Mucosa of descending colon (tissue), 3 donors: ENCODE measurements at places on chromosomes 1 and 21. TPM values are rescaled to one million over a fixed set of nuclear protein-coding genes. Genes with fewer than 3 reads are reported as not detected.
A peak's percentile ranks its signal among the peaks of the same experiment; 100 is the strongest.

The SOAT1 gene
- 28.6 TPM for total RNA-seq

The LCE2C gene
- total RNA-seq: not detected

The PCP4L1 gene
- 0.41 TPM for total RNA-seq

The LEFTY2 gene
- 0.77 TPM for total RNA-seq

The GSTM5 gene
- total RNA-seq: 2.5 TPM

The PATJ gene
- 58.6 TPM for total RNA-seq

The CFAP107 gene
- not detected for total RNA-seq

The ADAMTSL4 gene
- total RNA-seq: 37.1 TPM

The CR1 gene
- total RNA-seq: 3.8 TPM

The ACTL8 gene
- total RNA-seq: 0.35 TPM

The KLHDC9 gene
- 9.5 TPM for total RNA-seq

The TRAPPC10 gene
- 61.9 TPM for total RNA-seq

The ANKRD35 gene
- total RNA-seq: 0.99 TPM

The MRPL9 gene
- total RNA-seq: 51.2 TPM

The CHRM3 gene
- total RNA-seq: 48.2 TPM

The TMOD4 gene
- 1.0 TPM for total RNA-seq

The KRTAP19-3 gene
- not detected for total RNA-seq

The PGLYRP4 gene
- not detected for total RNA-seq

The KCNT2 gene
- 0.49 TPM for total RNA-seq

GRCh38 chr1:163046071-163046470 is 23.1 kb upstream of the RGS4 start:
- DNase-seq: no peak

- no peak for DNase-seq
Measured at GRCh38 chr1:6730880-6731279, 29.3 kb upstream of the DNAJC11 start.

DNA sequence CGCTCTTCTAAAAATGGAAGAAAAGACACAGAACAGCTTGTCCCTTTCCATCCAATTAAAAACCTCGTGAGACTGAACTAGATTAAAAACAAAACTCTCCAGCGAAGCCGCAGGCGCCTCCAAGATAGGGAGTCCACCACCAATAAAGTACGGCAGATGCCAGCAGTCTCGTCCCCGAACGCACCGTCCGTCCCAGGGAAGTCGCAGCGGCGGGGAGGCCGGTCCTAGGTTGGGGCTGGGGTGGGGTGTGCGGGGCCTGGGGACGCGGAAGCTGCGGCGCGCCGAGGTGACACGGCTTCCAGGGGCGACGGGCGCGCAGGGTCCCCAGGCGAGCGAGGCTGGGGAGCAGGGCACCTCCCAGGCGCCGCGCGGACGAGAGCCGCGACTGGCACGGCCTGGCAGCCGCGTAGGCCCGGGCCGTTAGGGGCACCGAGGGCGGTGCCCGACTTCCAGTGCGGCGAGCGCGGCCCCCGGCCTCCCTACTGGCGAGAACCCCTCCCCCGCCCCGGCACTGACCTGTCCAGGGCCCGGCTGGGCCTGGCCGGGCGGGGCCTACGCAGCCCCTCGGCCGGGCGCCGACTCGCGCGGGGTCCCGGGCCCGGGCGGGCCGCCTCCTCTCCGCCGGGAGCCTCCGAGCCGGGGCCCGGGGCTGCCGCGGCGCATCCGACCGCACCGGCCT is 28.3 kb upstream of the A3GALT2 start:
- DNase-seq: peak; percentile 63

GRCh38 chr1:232648316-232648715 is 18.4 kb upstream of the SIPA1L2 start:
- DNase-seq: no peak

- peak; percentile 68 for DNase-seq
Measured at GRCh38 chr1:243850202-243850451, at the start of gene AKT3. Gene AKT3, minus strand, starts transcription at chr1:243850243. Its CDS starts 7,073 bp downstream, at chr1:243843170.

DNA sequence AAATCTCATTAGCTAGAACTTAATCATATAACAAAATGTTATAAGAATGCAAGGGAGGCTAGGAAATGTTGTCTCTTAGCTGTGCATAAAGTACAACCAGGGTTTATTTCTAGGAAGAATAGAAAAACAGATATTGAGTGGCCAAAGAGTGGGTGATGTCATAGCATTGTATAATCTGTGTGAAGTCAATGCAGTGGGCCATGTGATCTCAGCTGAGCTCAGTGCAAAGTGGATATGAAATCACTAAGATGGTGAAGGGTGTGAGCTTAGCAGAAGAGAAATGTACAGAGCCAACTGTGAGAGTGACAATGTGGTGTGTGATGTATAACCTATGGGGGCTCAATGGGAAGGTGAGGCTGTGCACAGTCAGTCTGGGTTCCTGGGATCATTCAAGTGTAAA is 29.7 kb upstream of the DUSP23 start:
- no peak for DNase-seq

GRCh38 chr1:203625628-203626019 is 1.0 kb upstream of the ATP2B4 start:
- no peak for DNase-seq

DNA sequence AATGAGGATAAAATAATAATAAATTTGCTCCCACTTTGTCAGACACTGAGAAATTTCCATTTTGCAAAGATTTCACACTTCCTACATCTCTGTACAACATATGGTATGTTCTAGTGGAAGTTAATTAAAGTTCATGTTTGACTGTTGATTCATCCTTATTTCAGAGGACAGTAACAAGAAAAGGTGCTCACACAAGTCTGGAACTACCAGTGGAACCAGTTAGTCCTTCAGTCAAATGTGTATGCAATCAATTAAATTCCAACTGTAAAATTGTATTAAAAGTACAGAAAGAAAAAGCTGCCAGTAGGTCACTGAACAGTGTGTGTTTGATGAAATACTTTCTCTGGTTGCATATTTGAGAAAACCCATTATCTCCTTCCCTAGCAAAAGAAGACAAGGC is 496.0 kb upstream of the PKN2 start:
- no peak for DNase-seq

- no peak for DNase-seq
Measured at GRCh38 chr1:93609536-93609935, 72.1 kb downstream of the BCAR3 start.

DNA sequence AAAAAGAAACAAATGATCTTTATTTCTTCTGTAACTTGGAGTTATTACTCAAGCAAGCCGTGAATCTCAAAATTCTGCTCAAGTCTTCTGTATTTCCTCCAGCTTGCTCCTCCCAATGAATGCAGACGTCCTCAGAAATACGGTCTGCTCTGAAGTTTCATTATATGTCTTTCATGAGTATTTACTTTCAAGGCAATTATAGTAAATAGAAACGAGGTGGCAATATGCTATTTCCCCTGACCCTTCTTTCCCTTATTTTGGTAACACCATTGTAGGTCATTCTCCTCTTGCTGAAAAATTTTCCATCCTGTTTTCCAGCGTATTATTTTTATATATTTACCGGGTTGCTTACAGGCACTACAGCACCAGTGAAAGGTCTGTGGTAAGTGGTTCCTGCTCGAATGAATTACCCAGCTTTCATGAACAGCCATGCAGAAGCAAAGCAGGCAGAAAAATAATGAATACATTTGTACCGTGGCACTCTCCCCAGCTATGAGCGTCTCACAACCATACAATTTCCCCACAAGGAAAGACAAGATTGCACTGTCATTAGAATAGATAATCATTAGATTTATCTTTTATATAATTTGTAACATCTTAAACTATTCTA is 350.9 kb upstream of the PKN2 start:
- DNase-seq: no peak

DNA sequence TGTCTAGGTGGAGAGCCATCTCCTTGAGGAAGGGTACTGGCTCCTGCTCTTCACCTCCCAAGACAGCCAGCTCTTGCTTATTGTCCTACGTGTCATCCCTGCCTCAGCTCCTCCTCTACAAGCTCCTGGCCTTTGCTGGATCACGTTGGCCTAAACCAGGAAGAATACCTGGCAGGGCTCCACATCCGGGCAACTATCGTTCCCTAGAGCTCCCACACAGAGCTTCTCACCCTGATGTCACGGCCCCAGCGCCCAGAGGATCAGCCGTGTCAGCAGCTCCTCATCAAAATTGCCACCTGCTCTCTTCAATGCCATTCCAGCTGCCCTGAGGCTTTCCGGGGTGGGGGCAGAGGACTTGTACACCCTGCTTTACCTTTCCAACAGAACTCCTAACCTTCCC is 1.9 kb upstream of the TPM3 start:
- peak; percentile 77 for DNase-seq

DNA sequence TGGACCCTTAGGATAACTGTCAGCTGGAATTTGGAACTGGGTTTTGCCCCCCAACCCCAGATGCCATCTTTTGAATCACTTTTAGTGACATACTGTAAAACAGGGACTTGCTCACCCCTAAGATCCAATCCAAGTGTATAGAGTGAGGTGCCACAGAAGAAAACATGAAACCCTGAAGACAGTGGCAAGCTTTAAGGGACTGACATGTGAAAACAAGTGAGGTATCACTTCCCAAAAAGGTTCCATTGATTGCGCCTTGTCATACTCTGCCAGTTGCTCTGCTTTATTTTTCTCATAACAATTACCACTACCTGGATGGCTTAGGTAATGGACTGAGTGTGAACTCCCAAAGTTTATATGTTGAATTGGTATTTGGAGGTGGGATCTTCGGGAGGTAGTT is 115.6 kb downstream of the CSMD2 start:
- no peak for DNase-seq

GRCh38 chr1:180860535-180860934 is 52.2 kb upstream of the KIAA1614 start:
- no peak for DNase-seq

DNA sequence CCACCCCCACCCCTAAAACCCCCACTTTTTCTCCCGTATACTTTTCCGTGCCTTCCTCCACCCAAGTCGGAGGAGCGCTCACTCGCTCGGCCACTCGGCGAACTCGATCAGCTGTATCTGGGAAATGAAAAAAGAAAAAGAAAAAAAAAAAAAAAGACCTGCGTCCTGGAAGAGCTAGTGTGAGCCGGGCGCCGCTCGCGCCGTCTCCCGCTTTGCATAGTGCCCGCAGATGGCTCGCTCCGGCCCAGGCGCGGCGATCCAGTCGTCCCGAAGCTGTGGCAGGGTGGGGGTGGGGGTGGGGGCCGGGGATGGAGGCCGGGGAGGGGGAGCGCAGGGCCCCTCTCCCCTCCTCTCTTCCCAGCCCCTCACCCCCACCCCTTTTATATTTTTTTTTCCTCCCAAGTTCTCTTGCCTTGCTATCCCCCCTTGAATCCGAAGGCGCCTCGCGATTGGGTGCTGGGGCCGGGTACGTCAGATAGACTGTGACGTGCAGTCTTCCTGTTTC is 299 bp upstream of the PROX1 start:
- peak; percentile 81 for DNase-seq

- no peak for DNase-seq
Measured at GRCh38 chr1:58983162-58983561, 199.3 kb upstream of the JUN start.

DNA sequence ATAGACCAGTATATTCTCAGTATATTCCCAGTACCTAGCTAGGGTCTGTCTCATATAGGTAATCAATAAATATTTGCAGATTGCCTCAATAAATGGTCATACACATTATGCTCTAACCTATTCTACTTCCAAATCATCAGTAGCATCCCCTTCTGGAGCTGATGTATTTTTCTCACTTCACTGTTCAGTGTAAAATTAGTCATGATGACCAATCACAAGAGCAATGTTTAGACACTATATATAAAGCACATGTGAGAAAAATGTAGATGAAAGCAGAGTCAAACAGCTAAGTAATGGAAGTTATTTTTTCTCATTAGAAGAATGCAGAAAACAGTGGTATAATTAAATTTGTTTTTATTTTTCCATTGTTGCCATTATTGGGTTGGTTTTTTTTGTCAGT is 34.7 kb downstream of the EPRS1 start:
- no peak for DNase-seq
